Upper lobe of left lung (tissue), 6 donors: ENCODE measurements at places on chromosomes 2 and 18. TPM values are rescaled to one million over a fixed set of nuclear protein-coding genes. Genes with fewer than 3 reads are reported as not detected.

NAT8 gene
- not detected for total RNA-seq

GRCh38 chr2:134642938-134643337 is 75.9 kb downstream of the TMEM163 start:
- DNase-seq = no peak

- no peak for DNase-seq
These were observed 169.6 kb downstream of the ZEB2 start for GRCh38 chr2:144350151-144350802.

GRCh38 chr2:10397878-10398277 is 50.2 kb downstream of the ODC1 start:
- no peak for DNase-seq

DNA sequence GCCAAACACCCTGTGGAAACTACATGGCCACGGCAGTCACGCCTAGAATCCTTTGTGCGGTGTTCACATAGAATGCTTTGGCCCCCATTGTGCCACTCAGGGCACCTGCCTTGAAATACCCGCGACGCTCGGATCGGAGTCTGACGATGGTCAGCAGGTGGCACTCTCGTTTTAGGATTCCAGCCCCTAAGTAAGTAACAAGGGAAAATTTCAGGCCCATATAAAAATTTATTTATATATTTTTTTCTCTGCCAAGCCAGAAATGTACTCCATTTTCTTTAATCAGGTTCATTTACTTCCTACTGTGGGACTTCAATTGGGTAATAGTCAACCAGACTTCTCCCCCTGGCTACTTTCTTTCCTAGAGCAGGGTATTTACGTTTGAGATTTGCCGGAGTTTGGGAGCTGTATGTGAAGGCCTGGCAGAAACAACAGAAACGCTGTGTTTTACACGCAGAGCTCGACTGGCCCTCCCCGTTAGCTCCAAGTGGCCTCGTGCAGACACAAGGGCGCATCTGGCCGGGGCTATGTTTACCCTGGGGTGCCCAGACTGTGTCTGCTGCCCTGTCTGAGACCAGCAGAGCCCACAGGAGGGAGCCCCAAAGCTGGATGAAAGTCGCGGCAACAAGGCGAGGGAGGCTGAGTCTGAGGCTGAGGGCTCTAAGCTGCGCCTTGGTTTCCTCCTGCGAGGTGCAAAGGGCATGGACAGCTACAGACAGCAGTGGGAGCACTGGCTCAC is 41.6 kb downstream of the LRRC30 start:
- peak; percentile 60 for DNase-seq

STON1 gene
- total RNA-seq = 23.4 TPM

FBXO41 gene
- 1.5 TPM for total RNA-seq

DNA sequence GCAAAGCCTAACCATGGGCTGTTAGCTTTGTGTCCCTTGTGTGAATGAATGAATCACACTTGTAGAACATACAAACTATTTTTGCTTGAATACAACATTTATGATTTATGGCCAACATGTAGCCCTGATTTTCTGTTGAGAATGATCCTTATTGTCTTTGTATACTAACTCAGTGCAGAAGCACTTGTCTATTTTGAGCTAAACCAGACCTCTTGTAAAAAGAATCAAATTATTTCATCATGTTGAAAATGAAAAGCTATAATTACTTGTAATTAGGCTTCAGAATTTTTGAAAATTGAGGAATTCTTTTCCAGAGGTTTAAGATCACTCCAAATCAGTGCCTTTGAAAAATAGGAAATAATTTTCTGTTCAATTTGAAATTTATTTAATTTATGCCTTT is 85.9 kb downstream of the ZNF407 start:
- no peak for DNase-seq

TNFAIP6 gene
- total RNA-seq = 8.1 TPM

RAX gene
- not detected for total RNA-seq

REG3A gene
- total RNA-seq = not detected

DNA sequence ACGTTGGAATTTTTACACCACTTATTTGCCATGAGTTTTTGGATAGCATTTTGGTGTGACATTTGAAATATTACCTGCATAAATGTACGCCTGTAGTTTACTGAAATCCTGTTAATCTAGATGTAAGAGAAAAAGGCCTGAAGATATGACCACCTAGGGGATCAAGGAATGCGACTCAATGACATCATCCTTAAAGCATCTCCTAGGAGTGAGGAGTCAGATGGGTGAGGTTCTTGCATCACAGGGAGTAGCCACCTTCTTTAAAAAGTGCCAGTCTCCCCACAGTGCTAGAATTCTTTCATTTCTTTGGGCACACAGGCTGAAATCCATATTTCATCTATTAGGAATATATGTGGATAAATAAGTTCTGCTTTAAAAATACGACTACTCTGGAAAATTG is 34.5 kb downstream of the ADCYAP1 start:
- DNase-seq = no peak

DNA sequence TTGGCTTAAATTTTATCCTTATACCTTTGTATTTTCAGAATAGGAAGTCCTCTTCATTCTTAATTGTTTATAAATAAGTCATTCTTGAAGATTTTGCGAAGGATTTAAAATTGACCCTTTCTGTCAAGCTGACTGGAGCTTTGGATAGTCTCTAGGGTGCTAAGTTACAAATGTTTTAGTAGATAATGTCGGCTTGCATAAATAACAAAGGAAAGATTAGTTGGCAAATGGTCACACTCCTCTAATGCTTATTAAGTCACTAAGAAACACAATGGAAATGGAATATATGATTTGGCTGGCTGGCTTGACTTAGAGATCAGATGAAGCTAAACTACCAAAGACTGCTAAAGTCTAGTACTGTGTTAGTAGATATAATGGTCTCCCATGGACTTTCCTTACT is 40.6 kb downstream of the UBXN4 start:
- DNase-seq = no peak

ATP6V1B1 gene
- 23.0 TPM for total RNA-seq

GRCh38 chr2:198873503-198874471 is 584.0 kb downstream of the SATB2 start:
- DNase-seq = no peak

MROH2A gene
- not detected for total RNA-seq

DNA sequence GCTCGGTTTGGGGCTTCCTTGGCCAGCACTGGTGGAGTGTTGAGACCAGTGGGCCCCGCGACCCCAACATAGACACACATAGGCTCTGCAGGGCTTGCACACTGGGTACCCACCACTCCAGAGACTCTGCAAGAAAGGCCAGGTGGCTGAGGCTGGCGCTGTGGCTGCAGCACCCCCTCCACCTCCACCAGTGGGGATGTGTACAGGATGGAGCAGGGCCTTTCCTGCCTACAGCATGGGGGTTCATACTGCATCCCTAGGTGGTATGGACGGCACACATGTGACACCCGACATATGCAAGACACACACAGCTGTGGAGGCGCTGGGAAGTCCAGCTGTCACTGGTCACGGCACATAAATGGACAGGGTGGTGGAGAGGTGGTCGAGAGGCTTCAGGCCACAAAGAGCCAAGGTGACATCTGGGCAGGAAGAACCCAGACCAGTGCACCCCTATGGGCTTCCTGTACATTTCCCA is 1.3 kb downstream of the RNPEPL1 start:
- peak; percentile 56 for DNase-seq

- DNase-seq = no peak
These were observed 26.2 kb downstream of the RALB start for GRCh38 chr2:120278901-120279300.

GRCh38 chr2:159116922-159117321 is 148.5 kb downstream of the TANC1 start:
- no peak for DNase-seq

- no peak for DNase-seq
These were observed 98.0 kb downstream of the SMAD7 start for GRCh38 chr18:48852794-48853193.

DNA sequence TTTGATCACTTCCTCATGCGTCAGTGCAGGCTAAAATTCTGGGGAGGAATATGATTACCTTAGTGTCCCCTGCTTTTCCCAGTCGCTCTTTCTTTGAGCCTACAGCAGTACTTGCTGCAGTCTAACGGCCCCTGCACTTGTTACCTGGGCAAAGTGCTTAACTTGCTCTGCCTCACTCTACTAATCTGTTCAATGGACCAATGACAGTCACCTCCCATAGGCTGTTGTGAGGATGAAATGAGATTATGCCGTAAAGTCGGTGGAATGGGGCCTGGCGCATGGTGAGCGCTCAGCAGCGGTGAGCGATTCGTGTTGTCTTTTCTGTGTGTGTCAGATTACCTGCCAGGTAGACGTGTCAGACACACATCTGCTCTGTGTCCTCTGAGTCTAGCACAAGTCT is 5.3 kb downstream of the TNS1 start:
- no peak for DNase-seq

DNA sequence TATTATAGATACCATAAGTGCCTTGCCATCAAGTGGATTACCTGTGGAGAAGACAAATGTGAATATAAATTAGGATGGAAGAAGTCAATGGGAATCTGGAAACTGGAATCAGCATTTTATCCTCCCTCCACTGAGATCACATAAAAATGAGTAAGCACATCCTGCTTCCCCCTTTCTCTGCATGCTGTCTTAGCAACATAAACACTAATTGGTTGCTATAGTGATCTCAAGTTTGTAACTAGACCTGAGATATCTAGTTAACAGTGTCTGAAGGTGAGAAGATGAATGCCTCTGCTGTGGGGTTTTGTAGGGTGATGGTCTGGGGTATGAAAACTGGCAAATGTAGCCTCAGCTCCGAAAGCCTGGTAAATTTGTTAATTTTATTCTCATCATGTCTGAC is 1357.5 kb upstream of the CELF4 start:
- DNase-seq = no peak

- no peak for DNase-seq
These were observed 16.1 kb upstream of the TTLL4 start for GRCh38 chr2:218694405-218695145.

VSNL1 gene
- total RNA-seq = 0.94 TPM

DNA sequence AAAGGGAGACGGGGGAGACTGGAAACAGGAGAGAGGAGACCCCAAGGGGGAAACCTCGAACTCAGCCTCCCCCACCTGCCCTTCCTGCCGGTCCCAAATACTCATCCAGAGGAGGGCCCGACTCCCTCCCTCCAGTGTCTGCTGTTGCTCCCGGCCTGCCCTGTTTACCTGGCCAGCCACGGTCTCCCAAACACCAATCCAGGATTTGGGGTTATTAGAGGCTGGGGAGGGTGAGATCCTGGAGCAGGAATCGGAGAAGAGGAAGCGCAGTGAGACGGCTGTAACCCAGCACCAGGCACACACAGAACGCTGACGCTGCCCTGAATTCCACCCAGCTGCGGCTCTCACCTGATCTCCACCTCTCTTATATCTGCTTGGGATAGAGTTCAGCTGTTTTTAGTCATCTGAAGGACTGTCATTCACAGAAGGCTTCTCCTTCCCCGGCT is 213.0 kb downstream of the TNS1 start:
- DNase-seq = no peak

DNA sequence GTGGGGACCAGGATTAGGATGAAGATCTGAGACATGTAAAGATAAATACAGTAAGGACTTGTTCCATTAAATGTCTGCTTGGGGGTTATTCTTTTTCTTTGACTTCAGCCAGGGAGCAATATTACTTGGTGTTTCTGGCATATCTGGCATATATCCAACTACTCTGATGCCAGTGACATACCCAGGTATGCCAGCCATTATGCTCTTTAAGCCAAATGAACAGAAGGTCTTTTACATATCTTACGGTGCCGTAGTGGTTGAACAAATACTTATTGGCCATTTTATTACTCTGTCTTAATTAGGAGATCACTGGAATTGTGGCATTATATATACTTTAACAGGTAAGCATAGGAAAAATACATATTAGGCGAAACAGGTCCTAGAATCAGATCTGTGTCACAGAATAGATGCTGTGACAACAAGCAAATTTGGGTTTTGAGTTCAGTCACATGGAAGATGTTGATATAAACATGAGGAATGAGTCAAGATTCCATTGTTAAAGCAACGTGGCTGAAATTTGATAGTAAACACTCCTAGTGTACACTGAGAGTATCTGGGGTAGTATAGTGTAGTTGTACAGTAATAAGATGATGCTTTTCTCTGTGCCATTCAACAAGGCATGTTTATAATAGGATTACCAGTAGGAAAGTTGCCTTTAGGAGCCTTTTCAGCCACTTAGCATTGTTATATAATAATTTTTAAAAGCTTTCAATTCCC is 62.6 kb downstream of the KCTD18 start:
- no peak for DNase-seq

- DNase-seq = no peak
These were observed 85.6 kb downstream of the CD8B2 start for GRCh38 chr2:106572541-106573450.

GRCh38 chr2:95017836-95018235 is 7.7 kb upstream of the MAL start:
- no peak for DNase-seq

DNA sequence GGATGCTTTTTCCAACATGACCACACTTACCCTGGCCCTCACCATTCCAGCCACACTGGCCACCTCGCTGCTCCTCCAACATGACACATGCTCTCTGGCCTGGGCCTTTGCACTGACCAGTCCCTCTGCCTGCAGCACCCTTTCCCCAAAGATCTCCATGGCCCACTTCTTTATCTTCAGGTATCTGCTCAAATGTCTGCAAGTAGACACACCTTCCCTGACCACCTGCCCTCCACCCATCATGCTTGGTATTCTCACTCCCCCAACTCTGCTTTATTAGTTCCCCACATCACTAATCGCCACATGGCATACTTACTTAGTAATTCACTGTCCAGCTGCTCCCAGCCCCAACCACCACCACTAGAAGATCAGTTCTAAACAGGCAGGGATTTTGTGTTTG is 214.2 kb downstream of the BCL11A start:
- DNase-seq = no peak

DNA sequence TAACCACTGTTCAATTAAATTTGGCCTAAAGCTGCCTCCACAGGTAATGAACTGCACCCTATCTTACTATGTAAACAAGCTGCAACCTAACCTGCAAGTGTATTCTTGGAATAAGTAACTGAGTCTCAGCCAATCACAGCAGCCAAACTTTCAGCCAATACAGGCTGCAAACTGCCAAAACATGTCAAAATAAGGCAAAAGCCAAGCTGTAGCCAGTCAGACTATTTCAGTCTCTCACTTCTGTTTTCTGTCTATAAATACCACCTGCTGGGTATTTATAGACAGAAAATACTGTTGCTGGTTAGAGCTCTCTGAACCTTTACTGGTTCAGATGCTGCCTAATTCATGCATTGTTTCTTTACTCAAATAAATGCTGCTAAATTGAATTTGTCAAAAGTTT is 14.3 kb downstream of the C2orf76 start:
- DNase-seq = no peak

SCG2 gene
- total RNA-seq = 0.22 TPM
